ENCODE measurements at places on chromosomes 12 and 14. TPM values are rescaled to one million over a fixed set of nuclear protein-coding genes. Genes with fewer than 3 reads are reported as not detected.

TTC6 gene
- 13.4 TPM for total RNA-seq

RIPK3 gene
- not detected for total RNA-seq

EPYC gene
- total RNA-seq, result not detected

KRT82 gene
- 0.29 TPM for total RNA-seq

SCN8A gene
- 12.7 TPM for total RNA-seq

NUAK1 gene
- total RNA-seq, result 9.8 TPM

AACS gene
- 31.9 TPM for total RNA-seq

CD69 gene
- total RNA-seq, result 0.75 TPM

DNA sequence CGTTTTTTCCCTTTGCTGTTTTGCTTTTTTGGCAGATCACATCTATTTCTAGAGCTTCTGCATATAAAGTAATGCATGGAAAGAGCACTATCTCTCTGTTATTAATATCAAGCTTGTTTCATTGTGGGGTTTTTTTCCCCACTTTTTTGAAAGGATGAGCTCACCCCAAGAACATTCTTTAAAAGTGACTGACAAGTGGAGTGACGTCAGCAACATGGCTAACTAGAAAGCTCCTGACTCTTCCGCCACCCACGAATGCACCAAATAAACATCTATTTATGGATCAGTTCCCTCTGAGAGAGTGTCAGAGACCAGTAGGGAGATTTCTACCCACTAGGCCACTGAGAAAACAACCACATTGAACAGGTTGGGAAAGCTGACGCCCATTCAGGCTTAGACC lies 445.4 kb downstream of the GALC start:
- DNase-seq, result no peak

DNA sequence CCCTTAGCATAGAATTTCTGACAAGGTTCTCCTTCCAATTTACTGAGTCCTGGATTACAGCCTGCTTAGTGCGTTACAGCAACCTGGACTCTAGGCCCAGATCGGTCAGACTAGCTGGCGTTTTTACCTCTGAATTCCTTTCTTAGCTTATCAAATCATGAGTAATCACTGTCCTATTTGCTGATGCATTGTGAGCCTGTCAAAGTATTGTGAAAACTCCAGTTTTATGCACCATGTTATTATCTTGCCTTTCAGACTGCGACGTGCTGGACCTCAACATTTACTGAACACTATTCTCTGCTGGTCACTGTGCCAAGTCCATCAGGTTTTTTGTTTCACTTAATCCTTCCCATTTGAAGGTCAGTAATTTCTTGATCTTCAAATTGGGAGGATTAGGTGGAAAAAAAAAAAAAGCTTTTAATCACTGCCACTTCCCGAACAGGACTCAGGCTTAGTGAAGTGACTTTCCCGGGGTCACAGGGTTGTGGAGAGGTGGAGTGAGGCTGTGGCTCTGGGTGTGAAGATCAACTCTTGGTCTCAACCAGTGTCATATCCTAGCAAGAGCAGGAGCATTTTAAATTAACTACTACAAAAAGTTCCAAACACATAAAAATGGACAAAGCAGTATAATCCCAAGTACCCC lies 31.2 kb downstream of the FBXO21 start:
- DNase-seq, result peak; percentile 14

GRCh38 chr14:48771717-48772116 lies 814.5 kb downstream of the RPS29 start:
- no peak for DNase-seq

DNA sequence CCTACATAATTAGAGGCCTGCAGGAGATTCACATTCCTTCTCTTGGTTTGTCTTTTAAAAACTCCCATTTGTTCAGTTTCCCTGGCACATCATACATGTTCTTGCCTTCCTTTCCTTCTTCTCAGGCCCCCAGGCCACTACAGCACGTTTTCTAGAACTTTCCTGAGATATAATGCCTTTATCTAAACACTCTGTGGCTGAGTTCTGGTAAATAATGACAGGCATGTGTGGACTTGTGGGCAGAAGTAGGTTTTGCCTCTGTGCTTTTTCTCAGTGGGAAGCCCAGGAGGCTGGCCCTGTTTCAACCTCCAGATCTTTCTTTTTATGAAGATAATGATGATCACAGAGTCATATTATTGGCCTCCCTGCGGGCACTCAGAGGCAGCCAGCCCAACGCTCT lies 117.2 kb downstream of the TMX1 start:
- no peak for DNase-seq

DNA sequence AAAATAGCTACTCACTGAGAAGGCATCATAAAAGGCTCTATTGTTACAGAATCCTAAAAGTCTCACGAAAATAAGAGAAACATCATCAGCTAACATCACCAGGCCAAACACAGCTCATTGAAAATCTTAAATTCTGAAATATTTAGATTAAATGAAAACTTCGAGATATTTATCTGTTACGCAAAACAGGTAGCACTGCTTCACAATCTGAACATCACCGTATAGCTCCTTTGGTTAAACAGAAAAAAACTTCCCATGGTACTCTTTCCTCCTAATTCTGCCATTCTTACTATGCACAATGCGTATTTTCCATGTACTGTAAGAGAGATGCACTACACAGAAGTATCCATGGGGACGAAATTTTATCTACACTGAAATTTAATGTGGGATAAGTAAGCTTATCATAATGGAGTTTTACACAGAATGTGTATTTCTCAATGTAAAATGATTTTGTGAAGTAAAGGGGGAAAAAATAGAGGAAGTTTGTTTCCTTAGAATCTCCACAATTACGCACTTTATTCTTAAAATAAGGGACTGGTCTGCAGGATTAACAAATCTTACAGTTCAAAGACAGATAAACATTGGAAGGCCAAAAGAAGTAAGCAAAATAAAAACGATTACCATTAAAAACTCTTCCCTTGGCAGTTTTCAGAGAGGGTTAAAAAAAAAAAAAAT lies 1.9 kb downstream of the SGPP1 start:
- DNase-seq, result no peak

DNA sequence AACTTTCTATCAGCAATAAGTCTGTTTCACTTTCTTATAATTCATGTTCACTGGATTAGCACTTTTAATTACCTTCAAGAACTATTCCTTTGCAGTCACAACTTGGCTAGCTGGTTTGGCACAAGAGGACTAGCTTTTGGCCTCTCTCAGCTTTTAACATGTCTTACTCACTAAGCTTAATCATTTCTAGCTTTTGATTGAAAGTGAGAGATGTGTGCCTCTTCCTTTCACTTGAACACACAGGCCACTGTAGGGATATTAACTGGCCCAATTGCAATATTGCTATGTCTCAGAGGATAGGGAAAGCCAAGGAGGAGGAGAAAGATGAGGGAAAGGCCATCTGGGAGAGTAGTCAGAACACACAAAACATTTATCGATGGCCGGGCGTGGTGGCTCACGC lies 92.7 kb downstream of the PRICKLE1 start:
- no peak for DNase-seq

DNA sequence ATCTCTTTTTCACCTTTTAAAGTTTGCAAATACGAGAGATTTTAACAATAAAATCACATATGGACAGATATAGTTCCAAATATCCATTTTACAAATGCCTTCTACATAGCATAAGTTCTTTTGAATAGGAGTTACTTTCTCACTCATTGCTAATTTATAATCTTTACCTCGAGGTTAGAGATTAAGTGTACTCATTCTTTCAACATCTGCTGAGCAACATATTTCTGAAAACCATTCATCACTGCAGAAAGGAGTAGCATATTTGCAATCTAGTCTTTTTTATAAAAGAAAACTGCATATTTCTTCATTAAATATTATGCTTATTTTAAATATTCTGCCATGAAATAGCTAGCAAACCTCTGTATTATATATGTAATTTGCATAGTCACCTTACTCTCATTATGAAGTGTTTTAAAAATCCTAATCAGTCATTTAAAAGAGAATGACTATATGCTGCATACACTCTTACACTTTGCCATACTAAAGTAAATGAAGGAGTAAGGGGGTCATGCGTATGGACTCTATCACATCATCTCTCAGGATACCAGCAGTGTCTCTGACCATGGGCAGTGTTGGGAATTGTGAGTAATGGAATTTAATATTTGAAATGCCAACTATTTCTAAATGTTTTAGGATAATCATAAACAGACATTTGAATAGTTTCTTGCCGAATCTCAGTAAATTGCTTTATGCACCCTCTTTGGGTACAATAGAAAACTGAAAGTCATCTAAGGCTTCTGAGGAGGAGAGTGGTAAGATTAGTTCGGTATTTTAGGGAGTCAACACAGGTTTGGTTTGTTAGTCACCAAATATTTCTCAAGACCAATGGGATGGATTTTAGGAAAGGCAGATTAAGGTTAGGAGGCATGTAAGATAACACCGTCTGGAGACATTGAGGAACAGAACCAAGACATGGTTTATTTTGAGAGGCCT lies 524.8 kb upstream of the ATP2B1 start:
- no peak for DNase-seq

DNA sequence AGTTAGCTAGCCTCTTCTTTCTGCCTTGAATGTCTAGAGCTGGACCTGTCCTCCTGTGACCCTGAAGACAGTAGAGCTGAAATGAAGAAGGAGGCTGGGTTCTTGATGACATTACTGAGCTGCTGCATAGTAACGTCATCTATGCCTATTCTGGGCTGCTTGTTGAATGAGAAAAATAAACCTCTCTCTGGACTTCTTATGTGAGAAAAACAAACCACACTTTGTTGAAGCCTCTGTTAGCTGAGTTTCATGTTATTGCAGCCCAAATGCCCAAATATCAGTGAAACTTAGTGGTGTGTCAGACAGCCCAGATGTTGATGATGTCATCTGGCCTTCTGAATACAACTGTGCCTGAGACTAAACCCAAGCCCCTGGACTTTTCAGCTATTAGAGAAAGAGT lies 67.0 kb upstream of the MAX start:
- no peak for DNase-seq

- no peak for DNase-seq
Measured at GRCh38 chr12:32727237-32727636, 28.5 kb downstream of the YARS2 start.

GRCh38 chr12:48118284-48118871 lies 786 bp upstream of the PFKM start:
- peak; percentile 15 for DNase-seq

- DNase-seq, result no peak
Measured at GRCh38 chr12:100158535-100158934, 15.9 kb upstream of the BLTP3B start.

DNA sequence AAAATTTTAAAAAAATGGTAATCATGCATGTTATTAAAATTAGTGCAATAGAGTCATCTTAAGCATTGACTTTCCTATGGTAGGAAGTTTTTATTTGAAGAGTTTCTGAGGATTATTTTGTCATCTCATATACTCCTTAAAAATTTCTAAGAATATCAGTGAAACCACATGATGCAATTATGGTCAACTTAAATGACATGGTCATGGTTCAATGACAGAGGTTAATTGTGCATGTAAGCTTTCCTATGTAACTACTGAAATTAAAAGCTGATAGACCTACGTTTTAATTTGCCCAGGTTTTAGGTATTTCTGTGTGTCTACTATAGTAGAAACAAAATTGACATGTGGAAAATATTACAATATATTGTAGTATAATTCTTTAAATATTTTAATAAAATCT lies 21.0 kb upstream of the LMO3 start:
- no peak for DNase-seq

DNA sequence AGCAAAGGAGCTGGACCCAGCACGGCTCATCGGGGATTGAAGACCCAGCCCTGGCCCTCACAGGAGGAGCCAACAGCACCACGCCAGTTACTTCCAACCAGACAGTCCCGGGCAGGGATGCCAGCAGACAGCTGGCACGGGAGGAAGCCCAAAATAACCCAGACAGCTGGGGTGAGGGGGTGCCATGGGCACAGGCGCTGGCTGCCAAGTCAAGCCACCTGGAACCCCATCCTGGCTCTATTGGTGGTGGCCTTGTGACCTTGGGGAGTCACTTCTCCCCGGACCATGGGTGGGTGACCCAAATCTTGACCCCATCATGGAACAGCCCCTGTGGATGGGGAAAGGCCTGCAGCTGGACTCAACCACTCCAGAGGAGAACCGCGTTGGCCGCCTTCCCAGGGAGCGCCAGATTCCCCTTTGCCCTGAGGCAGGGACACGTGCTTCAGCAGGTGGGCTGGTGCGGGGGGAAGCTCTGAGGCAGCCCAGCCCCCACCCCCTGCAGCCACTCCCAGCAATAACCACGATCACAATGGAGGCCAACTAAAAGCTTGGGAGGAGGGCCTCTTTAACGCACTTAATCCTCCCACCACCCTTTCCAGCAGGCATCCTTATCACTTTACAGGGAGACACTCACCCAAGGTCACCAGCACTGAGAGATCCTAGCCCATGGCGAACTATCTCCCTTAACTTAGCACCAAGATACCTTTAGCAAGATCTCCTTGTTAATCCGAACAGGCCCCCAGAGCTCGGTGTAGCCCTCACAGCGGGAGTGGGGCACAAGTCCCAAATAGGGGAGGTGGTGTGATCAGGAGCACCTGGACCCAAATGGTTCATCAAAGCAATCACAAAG lies 4.7 kb upstream of the RHOF start:
- DNase-seq, result peak; percentile 62

DNA sequence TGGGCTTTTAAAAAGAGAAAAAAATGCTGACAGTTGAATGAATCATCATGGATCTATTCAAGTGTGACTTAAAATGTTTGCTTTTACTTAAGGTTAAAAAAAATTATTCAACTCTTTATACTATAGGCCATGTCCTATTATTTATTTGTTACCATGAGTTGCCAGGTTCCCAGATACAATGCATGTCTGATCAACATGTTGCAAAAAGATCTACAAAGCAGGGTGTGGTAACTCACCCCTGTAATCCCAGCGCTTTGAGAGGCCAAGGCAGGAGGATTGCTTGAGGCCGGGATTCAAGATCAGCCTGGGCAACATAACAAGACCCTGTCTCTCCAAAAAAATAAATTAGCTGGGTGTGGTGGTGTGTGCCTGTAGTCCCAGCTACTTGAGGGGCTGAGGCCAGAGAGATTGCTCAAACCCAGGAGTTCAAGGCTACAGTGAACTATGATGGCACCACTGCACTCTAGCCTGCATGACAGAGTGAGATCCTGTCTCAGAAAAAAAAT lies 460.8 kb downstream of the BCAT1 start:
- DNase-seq, result peak; percentile 4

- DNase-seq, result peak; percentile 66
Measured at GRCh38 chr14:87944987-87945604, 47.9 kb downstream of the GALC start.

- peak; percentile 81 for DNase-seq
Measured at GRCh38 chr12:91023326-91024004, 18.7 kb upstream of the EPYC start.

DNA sequence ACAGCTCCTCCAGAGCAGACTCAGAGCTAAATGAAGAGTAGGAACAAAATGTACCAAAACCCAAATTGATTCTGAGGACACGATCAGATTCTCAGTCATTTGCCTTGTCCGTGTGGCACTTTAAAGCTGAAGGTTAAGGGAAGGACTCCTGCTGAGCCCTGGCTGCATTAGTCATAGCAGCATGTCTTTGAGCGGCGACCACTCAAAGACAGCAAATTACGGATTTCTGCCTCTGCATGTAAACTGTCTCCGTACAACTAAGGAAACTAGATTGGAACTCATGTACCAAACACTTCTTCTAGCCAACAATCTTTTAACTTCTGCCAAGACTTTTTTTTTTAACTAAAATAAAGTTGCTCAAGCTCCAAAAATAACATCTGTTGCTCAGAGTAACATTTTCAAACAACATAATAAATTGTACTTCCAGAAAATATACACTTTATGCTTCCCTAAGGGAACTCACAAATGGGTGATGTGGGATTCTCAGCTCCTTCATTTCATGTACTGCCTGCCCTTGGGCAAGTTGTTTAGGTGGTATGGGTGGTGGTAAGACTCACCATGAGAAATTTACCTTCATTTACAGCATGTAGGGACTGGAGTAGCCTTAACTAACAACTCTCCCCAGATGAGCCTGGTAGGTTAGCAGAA lies 56.1 kb downstream of the RERG start:
- no peak for DNase-seq
